ENCODE measurements at places on chromosomes 16 and 17.

GRCh38 chr17:78831688-78832540, 8.7 kb downstream of the USP36 start:
- DNase-seq, result no peak

DNA sequence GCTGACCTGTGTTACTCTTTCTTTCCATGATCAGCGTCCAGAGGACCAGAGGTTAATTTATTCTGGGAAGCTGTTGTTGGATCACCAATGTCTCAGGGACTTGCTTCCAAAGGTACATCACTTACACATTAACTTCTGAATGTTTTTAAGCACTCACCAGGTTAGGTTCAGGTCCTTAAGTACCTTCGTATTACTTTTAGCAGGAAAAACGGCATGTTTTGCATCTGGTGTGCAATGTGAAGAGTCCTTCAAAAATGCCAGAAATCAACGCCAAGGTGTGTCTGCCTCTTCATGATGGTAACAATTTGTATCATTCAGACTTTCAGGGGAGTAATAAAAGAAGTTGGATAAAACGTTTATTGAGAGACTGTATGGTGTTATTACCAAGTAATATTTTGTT, 3.3 kb downstream of the HERPUD1 start:
- no peak for DNase-seq

DNA sequence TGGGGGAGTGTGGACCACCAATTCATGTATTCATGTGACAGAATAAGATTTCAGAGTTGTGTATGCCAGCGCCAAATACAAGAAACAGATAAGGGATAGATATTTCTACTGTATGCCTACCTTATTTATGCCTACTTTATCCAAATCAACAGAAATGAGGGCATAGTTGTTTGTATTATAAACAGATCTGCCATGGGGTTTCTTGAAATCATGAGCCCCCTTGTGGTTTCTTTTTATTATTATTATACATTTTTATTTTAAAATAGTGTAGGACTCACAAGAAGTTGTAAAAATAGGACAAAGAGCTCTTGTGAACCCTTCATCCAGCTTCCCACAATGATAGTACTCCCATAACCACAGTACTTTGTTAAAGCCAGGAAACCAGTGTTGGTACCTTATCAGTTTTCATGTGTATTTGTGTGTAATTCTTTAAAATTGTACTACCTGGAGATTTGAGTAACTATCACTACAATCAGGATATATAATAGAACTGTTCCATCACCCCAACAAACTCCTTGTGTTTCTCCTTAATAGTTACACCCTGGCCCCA, 229.4 kb downstream of the CCDC182 start:
- no peak for DNase-seq

DNA sequence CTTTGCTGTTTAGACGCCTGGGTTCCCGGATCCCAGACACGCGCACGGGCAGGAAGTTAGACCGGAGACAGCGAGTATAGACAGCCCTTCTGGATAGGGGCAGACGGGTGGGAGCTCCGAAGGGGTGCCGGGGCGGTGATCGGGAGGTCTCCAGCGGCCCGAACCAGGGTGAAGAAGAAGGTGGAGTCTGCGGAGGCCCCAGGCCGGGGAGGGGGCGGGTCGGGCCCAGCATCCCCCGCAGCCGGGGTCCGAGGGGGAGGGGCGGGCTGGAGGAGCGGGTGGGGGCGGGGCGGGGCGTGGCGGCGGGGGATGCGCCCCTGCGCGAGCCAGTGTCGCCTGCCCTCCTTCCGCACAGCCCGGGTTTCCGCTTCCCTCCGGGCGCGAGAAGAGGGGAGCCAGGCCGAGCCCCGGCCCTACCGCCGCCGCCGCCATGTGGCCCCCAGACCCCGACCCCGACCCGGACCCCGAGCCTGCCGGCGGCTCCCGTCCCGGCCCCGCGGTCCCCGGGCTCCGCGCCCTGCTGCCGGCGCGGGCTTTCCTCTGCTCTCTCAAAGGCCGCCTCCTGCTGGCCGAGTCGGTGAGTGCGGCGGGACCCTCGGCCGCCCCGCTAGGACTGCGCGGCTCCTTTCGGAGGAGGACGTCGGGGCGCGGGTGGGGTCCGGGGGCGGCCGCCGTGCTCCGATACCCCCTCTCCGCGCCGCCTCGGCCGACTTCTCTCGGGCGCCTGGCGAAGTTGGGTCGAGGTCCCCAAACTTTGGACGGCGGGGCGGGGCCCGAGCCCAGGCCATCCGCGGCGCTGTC, at the start of gene CMTM3:
Gene CMTM3 (plus strand): TSS at position 329 of the 801 bp plus-strand sequence. CDS start 102 bp downstream, at position 431.
- peak; percentile 77 for DNase-seq

DNA sequence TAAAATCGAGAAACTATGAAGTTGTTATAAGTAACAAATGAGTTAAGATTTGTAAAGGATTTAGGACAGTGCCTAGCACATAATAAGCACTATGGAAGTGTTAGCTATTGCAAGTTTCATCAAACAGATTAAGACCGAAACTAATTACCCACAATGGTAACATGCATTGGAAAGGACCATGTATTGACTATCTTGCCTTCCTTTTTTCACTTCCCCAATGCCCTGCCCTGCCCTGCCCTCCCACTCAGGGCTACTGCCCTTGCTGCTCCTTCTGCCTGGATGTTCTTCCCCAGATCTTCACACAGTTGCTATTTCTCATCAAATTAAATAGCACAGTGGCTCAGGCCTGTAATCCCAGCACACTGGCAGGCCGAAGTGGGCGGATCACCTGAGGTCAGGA, 202.1 kb upstream of the PSMD7 start:
- DNase-seq, result no peak

DNA sequence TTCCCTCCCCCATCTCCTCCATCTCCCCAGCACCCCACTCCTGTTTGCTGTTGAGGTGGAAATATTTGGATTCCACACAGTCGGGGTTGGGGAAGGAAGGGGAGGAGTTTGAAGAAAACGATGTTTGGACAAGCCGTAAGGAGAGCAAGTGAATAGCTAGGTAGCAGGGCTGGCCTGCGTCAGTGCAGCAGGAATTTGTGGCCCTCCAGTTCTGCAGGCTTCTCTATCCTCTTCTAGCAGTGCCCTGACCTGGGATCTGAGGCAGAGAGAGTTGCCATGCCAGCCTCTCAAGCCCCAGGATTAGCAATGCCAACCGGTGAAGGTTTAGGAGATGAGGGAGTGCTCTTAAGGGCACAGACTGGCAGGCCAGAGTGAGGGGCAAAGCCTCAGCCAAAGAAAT, 12.5 kb downstream of the TLCD2 start:
- no peak for DNase-seq

- peak; percentile 46 for DNase-seq
These were observed 30.6 kb downstream of the CDRT15 start for GRCh38 chr17:14205992-14206461.

DNA sequence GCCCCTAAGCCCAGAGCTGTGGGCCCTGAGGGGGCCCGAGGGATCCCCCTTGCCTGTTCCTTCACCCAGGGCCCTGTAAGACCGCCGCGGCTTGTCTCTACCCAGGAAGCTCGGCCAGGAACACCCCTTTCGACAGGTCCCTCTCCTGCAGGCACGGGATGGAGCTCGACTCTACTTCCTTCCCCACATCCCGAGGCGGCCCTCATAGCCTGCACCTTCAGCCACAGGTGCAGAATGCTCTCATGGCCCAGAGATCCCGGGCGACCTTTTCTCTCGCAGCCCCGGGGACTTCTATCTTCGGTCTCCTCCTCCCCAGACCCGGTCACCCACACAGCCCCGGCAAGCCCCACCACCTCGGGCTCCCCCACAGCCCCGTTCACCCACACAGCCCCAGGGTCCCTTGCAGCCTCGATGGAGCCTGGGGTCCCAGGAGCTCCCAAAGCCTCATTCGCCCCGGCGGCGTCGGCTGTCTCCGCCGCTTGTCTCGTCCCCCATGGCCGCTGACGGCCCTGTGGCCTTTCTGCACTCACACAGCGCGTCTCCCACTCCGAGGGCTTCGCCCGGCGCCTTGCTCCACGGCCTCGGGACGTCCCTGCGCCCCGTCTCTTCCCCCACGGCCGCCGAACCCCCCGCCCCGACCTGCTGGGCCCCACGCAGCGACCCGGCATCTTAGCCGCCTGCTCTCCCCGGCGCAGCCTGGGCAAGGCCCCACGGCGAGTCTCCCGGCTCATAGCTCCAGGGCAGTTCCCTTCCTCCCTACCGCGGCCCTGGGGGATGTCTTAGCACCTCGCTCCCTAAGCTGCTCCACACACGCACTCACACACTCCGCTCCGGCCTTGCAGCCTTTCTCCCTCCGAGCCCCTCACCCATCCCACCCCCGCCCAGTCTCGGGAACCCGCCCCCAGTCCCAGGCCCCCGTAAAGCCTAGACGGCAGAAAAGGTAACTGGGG, 650 bp downstream of the KIAA0753 start:
- peak; percentile 51 for DNase-seq

GRCh38 chr17:69967910-69968411, 107.1 kb upstream of the KCNJ16 start:
- no peak for DNase-seq

- DNase-seq, result no peak
These were observed 60.8 kb downstream of the PARN start for GRCh38 chr16:14569213-14569612.

DNA sequence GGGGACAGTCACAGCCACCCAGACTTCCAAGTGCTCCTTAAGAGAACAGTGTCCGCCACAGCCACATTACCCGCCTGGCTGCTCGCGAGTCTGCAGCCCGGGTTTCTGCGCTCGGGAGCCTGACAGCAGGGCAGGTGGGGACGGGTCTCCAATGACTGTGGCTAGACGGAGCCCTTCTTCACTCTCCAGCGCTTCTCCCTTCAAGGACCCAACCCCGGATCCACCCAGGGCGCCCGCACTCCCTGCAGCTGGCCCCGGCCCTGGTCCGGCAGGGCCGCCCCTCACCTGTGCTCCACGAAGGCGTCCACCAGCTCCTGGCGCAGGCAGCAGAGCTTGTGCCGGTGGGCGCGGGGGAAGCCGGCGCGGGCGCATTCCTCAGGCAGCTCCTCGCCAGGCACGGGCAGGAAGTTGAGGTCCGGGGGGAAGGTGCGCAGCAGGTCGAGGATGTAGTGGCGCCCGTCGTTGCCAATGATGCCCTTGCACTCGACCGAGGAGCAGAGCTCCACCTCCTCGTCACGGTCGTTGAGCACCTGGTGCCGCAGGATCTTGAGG, 13.9 kb downstream of the CLUH start:
- no peak for DNase-seq

DNA sequence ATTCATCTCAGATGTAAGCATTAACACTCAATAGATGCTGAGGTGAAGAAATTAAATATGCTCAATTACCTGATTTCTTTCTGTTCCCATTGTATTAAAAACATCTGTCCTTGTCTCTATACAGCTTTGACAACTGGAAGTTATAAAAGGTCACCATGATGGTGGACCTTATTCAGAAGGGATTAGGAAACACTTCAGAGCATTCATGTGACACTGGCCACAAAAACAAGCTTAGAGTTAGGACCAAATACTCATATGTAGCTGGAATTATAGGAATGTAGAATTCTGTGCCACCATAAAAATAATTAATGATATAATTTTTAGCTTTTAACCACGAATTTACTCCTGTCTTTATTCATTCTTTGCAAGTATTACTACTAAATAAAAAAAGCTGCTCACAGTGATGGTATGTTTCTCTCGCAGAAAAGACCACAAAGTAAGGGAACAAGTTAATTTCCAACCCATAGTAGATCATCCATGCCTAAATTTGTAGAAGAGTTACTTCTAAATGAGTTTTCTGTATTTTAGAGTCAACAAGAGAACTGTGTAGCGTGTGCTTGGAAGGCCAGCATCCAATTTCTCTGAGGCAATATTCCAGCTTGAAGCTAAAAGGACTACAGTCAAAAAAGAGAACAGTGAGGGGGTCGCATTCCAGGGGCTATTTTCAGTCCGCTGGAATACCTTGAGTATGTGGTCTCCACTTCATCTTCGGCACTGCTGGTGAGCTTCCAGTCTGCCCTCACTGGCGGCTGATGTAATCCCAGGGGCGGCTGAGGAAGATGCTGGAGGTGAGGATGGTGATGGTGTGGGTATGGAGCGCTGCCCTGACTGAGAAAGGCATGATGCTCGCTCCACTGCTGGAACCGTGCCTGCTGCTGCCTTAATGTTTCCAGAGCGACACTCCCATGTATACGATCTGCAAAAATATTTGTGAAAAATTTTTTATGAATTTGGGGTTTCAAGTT, 63.7 kb downstream of the CACNG1 start:
- no peak for DNase-seq

GRCh38 chr16:23679274-23679985, 741 bp downstream of the PLK1 start:
- DNase-seq, result peak; percentile 47

DNA sequence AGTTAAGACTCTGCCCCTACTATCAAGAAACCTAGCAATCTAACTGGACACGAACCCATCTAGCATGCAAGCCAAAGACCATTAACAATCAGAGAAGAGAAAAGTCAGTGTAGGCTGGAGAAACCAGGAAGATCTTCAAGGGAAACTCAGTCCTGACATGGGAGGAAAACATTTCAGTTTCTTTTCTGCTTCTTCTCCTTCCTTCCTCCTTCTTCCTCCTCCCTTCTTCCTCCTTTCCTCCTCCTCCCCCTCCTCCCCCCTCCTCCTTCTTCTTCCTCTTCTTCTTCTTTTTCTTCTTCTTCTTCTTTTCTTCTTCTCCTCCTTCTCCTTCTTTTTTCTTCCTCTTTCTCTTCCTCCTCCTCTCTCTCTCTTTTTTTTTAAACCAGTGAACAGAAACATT, 29.6 kb upstream of the SHISA9 start:
- no peak for DNase-seq

GRCh38 chr17:64077379-64077778, 52.6 kb downstream of the ERN1 start:
- no peak for DNase-seq

DNA sequence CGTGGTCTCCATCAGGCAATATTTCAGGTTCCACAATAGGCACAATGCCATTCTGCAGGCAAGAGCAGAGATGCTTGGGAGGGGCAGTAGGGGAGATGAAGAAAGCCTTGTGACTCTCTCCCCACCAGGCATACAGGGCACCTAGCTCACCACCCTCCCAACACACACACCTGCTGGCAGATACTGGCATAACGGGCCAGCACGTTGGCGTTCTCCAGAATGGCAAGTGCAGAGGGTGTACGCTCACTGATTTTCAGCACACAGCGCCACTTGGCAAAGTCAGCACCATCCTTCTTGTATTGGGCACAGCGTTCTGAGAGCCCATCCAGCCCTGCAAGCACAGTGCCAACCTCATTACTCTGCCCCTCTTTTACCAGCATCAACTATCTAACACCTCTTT, 2.2 kb downstream of the ALDOC start:
- no peak for DNase-seq

DNA sequence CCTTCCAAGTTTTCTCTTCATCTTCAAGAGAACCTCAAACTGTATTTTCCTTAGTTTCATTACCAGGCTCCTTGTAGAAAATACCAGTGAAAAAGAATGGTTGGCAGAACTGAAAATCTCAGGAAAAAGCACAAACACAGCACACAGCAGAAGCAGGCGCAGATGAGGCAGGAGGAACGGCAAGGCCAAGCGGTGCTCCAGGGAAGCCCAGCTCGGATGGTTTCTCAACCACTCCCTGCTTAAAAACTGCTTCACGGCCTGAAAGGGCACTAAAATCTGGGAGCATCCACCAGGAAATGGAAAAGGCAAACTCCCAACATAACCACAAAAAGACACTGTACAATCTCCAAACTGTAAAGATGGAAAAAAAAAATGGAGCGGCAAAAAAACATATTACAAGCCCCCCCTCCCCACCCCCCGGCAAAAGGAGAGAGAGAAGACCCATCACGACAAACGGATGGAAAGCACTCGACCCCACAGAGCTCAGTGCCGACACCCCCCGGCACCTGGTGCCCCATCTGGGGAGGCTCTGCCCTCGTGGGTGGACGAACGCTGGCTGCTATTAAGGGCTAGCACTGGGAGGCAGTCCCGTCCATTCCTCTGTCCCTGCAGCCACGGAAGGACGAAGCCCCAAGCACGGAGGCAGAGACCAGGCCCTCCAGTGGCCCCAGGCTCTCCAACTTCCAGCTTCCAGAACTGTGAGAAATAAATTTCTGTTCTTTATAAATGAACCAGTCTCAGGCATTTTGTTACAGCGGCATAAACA, 127.5 kb downstream of the ZNF778 start:
- DNase-seq, result no peak
